Ascending aorta (tissue), 2 donors: ENCODE measurements at places on chromosomes 6 and 20.
A peak's percentile ranks its signal among the peaks of the same experiment; 100 is the strongest.

DNA sequence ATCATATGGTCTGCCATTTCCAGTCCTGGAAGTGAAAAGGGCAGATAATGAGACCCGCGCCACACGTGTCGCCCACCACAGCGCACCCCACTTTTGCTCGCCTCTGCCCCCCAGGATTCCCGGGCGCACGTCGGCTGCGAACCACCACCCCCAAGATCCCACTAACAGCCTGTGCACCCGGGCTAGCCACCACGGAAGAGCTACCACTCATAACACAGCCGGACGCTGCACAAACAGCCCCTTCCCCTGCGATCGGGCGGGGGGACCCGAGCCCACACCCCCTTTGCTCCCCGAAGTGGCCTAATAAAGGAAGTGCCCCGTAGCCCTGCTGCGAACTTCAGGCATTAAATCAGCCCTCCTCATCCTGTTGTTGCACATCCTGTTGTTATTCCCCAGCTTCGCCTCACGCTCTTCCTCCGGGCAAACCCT, 506 bp downstream of the CITED2 start:
- DNase-seq = no peak
- peak overlapping the region; percentile 92 for H3K27ac ChIP-seq
- peak overlapping the region; percentile 75 for H3K4me3 ChIP-seq
- H3K27me3 ChIP-seq = no peaks in the 10 kb centered on the region
- peaks cover 14% of the 10 kb centered on the region for H3K36me3 ChIP-seq

- H3K27me3 ChIP-seq = no peaks in the 10 kb centered on the region
- no peak overlapping the region for H3K27ac ChIP-seq
- no peak for DNase-seq
- H3K4me1 ChIP-seq = peaks cover 3% of the 10 kb centered on the region
- no peaks in the 10 kb centered on the region for H3K36me3 ChIP-seq
- no peak overlapping the region for H3K4me3 ChIP-seq
Observed at GRCh38 chr6:160174681-160175080, 53.1 kb downstream of the SLC22A1 start.

DNA sequence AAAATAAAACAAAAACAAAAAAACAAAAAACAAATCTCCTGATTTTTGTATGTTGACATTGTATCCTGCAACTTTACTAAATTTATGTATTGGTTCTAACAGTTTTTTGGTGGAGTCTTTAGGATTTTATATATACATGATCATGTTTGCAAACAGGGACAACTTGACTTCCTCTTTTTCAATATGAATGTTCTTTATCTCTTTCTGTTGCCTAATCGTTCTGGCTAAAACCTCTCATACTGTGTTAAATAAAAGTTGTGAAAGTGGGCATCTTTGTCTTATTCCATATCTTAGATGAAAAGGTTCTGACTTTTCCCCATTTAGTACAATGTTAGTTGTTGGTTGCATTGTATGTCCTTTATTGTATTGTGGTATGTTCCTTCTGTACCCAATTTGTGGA, 261.7 kb upstream of the NOX3 start:
- no peaks in the 10 kb centered on the region for H3K27me3 ChIP-seq
- no peaks in the 10 kb centered on the region for H3K4me1 ChIP-seq
- DNase-seq = no peak
- no peak overlapping the region for H3K27ac ChIP-seq

GRCh38 chr6:149236589-149236988, 80.9 kb upstream of the TAB2 start:
- no peak overlapping the region for H3K4me3 ChIP-seq
- H3K36me3 ChIP-seq = no peaks in the 10 kb centered on the region
- H3K27ac ChIP-seq = no peak overlapping the region
- H3K4me1 ChIP-seq = no peaks in the 10 kb centered on the region

- DNase-seq = no peak
- H3K27ac ChIP-seq = no peak overlapping the region
- peak overlapping the region; percentile 85 for H3K4me3 ChIP-seq
- H3K4me1 ChIP-seq = peaks cover 22% of the 10 kb centered on the region
Observed at GRCh38 chr6:110181131-110182030, 1.2 kb downstream of the CDC40 start.

DNA sequence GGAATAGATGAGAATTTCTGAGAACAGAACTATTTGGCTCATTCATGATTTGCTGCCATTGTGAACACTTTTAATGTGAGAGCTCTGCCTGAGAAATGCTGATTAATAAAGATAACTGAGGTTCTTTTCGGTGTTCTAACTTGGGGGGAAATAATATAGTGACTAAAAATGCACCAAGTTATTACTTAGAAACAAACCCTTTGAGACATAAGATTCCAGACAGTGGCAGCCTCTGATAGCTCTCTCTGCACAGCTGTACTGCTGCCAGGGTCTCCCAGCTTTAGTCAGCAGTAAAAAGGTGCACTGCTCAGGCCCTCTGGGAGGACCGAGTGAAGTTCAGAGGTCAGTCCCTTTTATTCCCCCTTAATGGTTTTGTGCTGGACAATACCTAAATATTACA, 2.5 kb upstream of the PRDM1 start:
- DNase-seq = no peak
- H3K4me1 ChIP-seq = peaks cover 6% of the 10 kb centered on the region
- no peaks in the 10 kb centered on the region for H3K36me3 ChIP-seq
- H3K27me3 ChIP-seq = no peaks in the 10 kb centered on the region

DNA sequence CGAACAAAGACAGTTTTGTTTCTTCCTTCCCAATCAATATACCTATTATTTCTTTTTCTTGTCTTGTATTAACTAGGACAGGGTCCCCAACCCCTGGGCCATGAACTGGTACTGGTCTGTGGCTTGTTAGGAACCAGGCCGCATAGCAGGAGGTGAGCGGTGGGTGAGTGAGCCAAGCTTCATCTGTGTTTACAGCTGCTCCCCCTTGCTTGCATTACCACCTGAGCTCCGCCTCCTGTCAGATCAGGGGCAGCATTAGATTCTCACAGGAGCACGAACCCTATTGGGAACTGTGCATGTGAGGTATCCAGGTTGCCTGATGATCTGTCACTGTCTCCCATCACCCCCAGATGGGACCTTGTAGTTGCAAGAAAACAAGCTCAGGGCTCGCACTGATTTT, 151.9 kb downstream of the CDKAL1 start:
- H3K27me3 ChIP-seq = no peaks in the 10 kb centered on the region
- no peak overlapping the region for H3K4me3 ChIP-seq
- H3K4me1 ChIP-seq = no peaks in the 10 kb centered on the region
- H3K27ac ChIP-seq = no peak overlapping the region
- DNase-seq = no peak

DNA sequence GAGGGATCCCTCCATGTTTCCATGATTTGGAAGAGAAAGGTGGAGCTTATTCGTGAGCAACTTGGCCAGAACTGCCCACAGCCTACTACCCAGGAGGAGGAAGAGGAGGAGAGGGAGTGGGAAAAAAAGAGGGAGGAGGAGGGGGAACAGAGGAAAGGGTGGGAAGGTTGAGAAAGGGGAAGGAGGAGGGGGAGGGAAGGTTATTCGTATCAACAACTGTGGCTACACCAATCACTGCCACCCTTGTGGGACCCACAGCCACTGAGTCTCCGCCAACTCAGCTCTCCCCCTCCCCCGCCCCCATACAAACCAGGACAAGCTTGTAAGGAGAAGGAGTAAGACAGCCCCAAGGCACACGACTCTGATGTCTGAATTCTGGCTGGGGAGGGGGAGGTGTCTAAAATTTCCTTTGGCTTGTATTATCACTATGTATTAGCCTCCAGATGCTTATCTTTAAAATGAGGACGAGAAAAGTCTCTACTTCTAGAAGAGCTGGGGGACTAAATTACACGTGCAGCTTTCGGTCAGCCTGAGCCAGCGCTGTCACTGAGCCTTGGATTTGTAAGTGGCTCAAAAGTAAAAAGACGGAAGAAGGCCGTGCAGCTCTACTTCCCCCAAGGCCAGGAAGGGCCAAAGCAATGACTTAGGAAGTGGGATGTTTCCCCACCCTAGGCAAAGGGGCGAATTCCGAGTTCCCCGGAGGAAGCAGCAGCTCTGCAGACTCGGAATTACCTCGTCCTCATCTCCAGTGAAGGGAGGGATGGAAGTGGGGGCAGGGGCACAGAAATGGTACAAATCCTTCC, 1.0 kb downstream of the FKBP1A start:
- peaks cover 13% of the 10 kb centered on the region for H3K4me1 ChIP-seq
- H3K27me3 ChIP-seq = no peaks in the 10 kb centered on the region
- no peak for DNase-seq
- peak overlapping the region; percentile 84 for H3K27ac ChIP-seq
- H3K36me3 ChIP-seq = no peaks in the 10 kb centered on the region

DNA sequence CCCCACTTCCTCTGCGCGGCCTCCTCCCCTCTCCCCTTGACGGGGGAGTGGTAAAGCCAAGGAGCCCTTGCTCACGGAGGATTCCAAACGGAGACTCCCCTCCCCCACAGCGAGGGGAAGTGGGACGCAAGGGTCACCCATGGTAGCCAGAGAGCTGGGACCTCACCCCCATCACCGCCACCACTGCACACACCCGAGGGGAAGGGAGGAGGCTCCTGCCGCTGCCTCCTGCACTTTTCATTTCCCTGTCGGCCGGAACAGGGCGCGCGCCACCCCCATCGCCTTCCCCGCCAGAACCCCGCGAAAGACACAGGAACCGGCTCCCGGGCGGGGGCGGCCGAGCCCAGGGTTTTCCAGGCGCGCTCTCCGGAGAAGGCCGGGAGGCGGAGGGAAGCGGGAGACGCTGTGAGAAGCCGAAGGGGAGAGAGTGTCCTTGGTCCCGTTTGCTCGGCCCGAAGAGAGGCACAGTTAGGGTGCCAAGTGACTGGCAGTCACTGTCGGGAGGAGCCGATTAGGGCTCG, 789 bp downstream of the CCND3 start:
- peak overlapping the region; percentile 72 for H3K27ac ChIP-seq
- H3K4me1 ChIP-seq = peaks cover 20% of the 10 kb centered on the region
- H3K36me3 ChIP-seq = peaks cover 10% of the 10 kb centered on the region
- DNase-seq = no peak

- H3K27me3 ChIP-seq = no peaks in the 10 kb centered on the region
- H3K36me3 ChIP-seq = peaks cover 60% of the 10 kb centered on the region
- no peak for DNase-seq
- H3K4me1 ChIP-seq = no peaks in the 10 kb centered on the region
- no peak overlapping the region for H3K4me3 ChIP-seq
Observed at GRCh38 chr20:33753763-33754162, 22.0 kb downstream of the ZNF341 start.

DNA sequence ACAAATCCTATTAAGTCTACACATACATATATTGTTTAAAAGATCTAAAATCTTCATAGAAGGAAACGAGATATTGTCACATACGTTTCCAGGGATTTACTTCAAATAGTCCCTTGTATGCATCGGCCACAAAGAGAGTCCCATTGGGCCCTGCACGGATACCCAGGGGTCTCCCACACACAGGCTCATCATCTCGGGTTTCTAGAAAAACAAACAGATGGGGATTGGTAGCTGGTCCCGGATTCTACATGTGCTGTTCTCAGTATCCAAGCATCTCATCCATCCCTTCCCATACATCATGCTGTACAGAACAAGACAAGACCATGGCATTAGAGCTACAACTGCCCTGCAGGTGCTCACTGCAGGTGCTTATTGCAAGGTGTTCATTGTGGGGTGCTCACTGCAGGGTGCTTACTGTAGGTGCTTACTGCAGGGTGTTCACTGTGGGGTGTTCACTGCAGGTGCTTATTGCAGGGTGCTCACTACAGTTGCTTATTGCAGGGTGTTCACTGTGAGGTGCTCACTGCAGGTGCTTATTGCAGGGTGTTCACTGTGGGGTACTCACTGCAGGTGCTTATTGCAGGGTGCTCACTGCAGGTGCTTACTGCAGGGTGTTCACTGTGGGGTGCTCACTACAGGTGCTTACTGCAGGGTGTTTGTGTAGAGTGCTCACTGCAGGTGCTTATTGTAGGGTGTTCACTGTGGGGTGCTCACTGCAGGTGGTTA, 21.0 kb downstream of the APMAP start:
- no peak overlapping the region for H3K4me3 ChIP-seq
- no peaks in the 10 kb centered on the region for H3K4me1 ChIP-seq
- H3K27ac ChIP-seq = no peak overlapping the region
- no peak for DNase-seq

DNA sequence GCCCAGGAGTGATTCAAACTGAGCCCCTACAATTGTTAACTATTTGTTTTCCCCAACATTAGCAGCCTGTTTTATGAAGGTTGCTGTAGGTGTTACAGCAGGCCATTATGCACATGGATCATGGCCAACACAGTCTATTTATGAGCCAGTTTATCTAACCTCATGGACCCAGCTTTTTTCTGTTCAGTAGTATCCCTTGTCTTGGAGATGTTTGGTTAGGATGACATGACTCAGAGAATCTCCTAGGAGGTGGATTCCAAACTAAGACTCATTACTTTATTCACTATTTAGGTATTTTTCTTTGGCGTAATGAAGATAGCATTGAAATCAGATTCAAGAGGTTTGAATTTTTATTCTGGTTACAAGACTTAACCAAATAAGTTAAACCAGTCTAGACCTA, 62.8 kb upstream of the TFB1M start:
- no peak overlapping the region for H3K4me3 ChIP-seq
- H3K27ac ChIP-seq = no peak overlapping the region
- no peaks in the 10 kb centered on the region for H3K4me1 ChIP-seq
- DNase-seq = no peak
- no peaks in the 10 kb centered on the region for H3K36me3 ChIP-seq

GRCh38 chr20:45409521-45410272, 1.6 kb downstream of the DBNDD2 start:
- DNase-seq = no peak
- peaks cover 38% of the 10 kb centered on the region for H3K36me3 ChIP-seq
- H3K4me3 ChIP-seq = no peak overlapping the region
- peaks cover 9% of the 10 kb centered on the region for H3K4me1 ChIP-seq
- no peaks in the 10 kb centered on the region for H3K27me3 ChIP-seq

- H3K4me3 ChIP-seq = no peak overlapping the region
- no peaks in the 10 kb centered on the region for H3K4me1 ChIP-seq
- no peak overlapping the region for H3K27ac ChIP-seq
- H3K36me3 ChIP-seq = no peaks in the 10 kb centered on the region
- no peaks in the 10 kb centered on the region for H3K27me3 ChIP-seq
- DNase-seq = no peak
Observed at GRCh38 chr6:147704691-147705090, 196.2 kb downstream of the SAMD5 start.

GRCh38 chr20:57122536-57123489, 143.6 kb downstream of the BMP7 start:
- H3K27ac ChIP-seq = no peak overlapping the region
- H3K27me3 ChIP-seq = no peaks in the 10 kb centered on the region
- no peak for DNase-seq

- no peaks in the 10 kb centered on the region for H3K4me1 ChIP-seq
- no peaks in the 10 kb centered on the region for H3K36me3 ChIP-seq
- H3K27me3 ChIP-seq = no peaks in the 10 kb centered on the region
- DNase-seq = no peak
Observed at GRCh38 chr20:41854765-41855164, 236.6 kb upstream of the CHD6 start.
